Stimulated activated CD8-positive, alpha-beta memory T cell treated with anti-CD3 and anti-CD28 coated beads, Interleukin-4, amount 100 ng/mL, for 48 hours (primary cell): ENCODE measurements at places on chromosomes 6 and 20.

- no peak for DNase-seq
These were observed 124.3 kb upstream of the MLIP start for GRCh38 chr6:53986721-53987521.

GRCh38 chr6:47203938-47204611 lies 105.6 kb downstream of the TNFRSF21 start:
- no peak for DNase-seq

DNA sequence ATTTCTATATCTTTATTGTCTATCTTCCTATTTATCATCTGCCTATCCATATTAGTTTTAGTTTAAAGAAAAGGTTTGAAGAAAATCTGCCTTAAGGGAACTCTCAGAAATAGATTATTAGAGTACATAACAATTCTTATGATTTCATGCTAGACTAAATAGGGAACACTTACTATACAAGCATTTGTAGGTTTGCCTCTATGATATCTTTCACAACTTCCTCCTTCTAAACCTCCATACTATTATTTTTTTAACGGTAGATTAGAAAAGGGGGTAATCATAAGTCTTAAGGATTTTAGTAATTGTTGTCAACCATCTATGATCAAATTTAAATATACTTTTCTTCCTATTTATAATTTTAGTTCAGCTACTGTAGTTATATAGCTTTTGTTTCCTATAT lies 11.6 kb upstream of the DSE start:
- DNase-seq, result no peak

- no peak for DNase-seq
These were observed 130.7 kb downstream of the TFAP2C start for GRCh38 chr20:56759741-56760278.

GRCh38 chr6:41636833-41637193 lies 1.5 kb upstream of the MDFI start:
- DNase-seq, result no peak

GRCh38 chr6:53375847-53376246 lies 27.1 kb upstream of the ELOVL5 start:
- DNase-seq, result no peak

- no peak for DNase-seq
These were observed 20.2 kb upstream of the REV3L start for GRCh38 chr6:111503194-111503593.

GRCh38 chr20:55936209-55936595 lies 69.1 kb downstream of the CBLN4 start:
- DNase-seq, result no peak

DNA sequence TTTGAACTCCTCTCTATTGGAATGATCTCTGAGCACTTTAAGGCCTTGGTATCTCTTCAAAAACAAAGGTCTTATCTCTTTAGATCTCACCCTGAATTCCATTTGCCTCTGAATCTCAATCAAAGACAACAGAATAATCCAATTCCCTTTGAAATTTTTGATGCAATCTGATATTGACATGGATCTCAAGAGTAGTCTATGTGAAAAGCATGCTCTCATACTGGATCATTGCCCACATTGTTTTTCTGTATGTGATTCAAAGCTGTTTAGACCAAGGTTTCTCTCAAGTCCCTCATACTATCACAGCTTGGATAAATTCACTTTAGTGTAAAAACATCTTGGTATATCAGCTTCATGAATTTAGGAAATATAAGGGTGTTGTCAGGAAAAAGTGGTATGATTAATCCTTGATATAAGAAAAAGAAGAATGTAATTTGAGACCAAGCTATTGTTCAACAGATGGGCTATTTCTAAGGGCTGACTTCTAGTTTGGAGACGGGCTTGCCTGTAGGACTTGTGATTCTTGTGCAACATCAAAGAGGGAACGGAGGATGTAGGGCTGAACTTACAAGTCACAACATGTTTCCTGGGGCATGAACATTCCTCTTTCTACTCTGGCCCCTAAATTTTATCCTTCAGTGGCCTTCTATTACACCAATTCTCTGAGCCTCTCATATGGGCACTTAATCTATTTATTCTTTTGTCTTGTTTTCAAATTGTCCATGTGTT lies 77.9 kb upstream of the CITED2 start:
- DNase-seq, result no peak

DNA sequence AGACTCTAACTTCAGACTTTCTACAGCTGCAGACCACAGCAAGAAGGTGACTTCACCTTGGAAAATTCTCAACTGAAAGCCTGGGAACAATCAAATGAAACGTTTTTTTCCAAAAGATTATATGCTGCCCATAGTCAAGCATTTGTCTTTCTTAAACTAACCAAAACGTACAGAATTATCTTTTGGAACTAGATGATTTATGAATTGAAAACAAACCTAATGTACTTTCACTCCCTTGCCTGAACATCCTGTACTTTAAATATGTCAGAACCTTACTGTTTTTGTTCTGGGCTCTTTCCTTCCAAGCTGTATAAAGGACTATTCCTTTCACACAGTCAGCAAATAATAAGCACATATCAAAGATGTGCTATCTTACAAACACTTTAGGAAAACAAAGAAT lies 62.4 kb upstream of the TNFAIP3 start:
- DNase-seq, result no peak

- DNase-seq, result no peak
These were observed 9.0 kb downstream of the PEX6 start for GRCh38 chr6:42969934-42970333.

DNA sequence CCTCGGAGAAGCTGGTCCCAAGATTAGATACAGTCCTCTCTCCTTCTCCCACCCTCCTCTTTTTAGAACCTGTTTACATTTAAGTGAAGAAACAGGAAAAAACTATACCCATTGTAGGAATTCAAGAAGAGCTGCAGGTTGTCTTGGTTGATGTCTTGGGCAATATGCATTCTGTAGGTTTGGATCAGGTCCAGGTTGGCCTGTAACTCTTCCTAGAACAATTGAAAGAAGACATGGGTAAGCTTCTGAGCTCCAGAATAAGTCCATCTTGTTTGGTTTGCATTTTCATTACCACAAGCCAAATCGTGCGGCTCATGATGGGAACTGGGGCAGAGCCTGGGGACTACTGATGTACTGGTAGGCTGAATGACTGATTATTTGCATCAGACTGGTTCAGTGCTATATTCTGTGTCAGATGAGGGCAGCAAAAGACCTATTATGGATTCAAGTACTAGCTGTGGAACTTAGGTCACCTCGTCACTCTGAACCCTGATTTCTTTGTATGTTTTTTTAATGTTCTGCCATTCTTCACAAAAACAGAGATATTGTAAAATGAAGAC lies 20.3 kb upstream of the SLA2 start:
- DNase-seq, result no peak

DNA sequence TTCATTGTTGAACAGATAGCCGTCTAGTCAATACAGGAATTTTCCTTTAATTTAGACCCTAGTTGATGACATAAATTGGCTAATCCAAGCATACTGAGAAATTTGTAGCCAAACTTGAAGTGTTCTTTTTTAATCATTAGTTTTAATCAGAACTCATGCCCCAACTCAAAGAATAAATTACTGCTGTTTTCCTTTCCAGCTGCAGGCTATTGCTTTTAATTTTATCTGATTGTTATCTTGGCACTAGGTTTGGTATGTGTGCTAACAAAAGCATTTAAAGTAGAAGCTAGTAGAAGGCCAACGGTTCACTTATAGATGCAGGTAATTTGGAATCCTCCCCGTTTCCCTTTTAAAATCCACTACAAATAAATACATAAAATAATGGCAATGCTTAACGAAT lies 188.5 kb downstream of the CD109 start:
- no peak for DNase-seq

DNA sequence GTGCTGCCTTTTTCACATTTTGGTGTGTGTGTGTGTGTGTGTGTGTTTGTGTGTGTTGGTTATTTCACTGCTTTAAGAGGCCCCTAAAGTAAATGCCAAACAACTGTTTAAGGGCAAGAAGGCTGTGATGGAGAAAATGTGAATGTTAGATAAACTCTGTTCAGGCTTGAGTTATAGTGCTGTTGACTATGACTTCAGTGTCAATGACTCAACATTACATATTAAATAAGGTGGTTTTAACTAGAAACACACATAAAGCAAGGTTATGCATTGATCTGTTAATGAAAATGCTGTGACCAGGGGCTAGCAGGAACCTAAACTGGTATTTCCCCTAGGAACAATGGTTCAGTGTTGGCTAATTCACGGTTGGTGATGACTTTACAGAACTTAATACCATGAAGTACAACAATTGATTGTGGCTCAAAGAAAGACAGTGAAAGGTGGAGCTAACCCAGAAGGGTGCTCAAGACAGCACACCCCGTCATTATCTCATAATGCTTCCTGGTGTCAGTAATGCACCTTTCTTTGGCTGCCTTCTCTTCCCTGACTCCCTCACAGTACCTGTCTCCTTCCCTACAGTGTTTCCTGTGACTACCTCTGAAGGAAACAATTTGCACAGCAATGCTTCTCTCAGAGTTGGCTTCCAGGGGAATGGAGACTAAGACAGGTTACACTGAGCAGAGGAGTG lies 116.1 kb downstream of the RIN2 start:
- no peak for DNase-seq

- DNase-seq, result no peak
These were observed 27.5 kb downstream of the RNASET2 start for GRCh38 chr6:166928644-166929541.

DNA sequence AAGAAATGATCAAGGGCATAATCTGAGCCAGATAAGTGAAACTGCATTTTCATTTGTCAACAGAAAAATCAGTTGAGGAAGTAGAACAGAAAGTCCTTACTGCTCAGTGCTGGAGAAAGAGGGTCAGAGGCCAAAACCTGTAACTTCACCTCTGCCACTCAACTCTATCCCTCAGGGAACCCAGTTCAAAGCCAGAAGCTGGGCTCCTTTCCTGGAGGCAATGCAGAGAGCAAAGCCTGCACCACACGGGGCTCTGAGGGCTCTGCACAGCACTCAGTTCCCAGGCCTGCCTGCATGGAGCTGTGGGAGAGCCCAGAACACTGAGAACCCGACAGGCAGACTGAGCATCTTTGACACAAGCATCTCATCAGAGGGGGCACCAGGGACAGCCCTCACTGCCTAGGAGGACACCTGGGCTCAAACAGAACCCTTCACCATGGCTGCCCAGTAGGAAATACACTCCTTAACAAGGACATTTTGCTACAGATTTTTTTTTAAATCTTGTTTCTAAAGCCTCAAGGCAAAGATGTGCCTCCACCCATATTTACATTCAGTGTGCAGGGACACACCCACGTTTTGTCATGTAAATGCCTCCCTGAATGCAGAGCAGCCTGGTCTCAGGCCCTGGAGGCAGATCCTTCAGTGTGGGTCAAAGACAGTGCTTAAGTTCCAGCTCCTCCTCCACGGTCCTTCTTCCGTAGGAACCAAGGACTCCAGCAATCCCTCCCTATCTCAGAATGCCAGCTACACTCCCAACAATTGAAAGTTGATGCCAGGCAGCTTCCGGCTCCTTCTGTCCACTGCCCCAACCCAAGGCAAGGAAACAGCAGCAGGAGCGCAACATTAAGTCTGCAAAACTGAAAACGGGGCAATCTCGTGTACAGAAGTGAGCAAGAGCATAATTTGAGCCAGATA lies 6.6 kb downstream of the RNASET2 start:
- DNase-seq, result no peak

GRCh38 chr6:166341977-166342348 lies 382 bp downstream of the SFT2D1 start:
- DNase-seq, result no peak

GRCh38 chr6:14804001-14804784 lies 441.7 kb upstream of the JARID2 start:
- no peak for DNase-seq

GRCh38 chr6:161242113-161242512 lies 31.7 kb downstream of the AGPAT4 start:
- DNase-seq, result no peak
